ENCODE measurements at places on chromosomes 13 and 19. TPM values are rescaled to one million over a fixed set of nuclear protein-coding genes. Genes with fewer than 3 reads are reported as not detected.

DNA sequence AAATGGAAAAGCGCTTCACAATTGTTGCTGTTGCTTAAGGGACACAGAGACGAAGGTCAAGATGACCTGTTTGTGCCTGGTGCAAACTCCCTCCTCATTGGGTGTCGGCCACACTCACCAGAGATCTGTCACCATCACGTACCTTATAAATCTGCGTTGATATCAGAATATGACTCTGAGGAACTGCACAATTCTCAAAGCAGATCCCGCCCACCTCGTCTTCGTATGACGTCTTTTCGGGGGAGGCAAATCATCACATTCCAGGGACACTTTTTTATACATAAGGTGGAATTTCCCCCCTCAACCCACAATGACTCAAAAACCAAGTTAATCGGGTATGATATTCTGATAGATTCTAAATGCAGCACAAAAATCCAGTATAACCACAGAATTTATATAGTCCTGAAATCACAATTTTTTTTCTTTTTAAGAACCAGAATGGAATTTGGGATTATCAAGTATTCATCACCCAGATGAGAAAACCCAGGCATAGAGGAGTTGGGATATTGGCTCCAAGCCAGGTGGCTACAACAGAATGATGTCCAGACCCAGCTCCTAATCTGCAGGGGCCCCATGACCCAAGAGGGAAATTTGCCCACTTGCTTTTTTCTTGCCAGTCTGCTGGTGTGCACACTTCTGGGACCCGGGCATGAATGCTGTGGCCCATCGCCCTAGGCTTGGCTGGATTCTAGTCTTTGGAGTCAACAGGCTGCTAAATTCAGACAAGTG, 50.6 kb upstream of the MTIF3 start:
- no peak for DNase-seq

DNA sequence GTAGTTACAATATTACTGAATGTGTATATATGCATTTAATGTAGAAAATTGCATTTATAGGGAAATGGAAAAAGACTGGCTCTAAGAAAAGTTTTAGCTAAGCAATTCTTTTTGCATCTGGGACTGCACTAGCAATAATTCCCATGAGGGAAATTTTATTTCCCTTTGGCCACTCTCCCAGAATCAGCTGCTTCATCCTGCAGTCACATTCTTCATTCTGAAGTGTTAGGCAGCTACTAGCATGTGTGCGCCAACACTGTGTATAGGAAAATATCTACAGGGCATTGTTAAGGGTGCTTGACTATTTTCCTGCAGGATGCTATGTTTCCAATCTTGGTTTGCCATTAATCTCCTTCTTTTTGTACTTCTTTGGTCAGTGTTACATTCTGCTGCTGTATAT, 312.8 kb upstream of the PCDH20 start:
- DNase-seq: peak; percentile 6

DNA sequence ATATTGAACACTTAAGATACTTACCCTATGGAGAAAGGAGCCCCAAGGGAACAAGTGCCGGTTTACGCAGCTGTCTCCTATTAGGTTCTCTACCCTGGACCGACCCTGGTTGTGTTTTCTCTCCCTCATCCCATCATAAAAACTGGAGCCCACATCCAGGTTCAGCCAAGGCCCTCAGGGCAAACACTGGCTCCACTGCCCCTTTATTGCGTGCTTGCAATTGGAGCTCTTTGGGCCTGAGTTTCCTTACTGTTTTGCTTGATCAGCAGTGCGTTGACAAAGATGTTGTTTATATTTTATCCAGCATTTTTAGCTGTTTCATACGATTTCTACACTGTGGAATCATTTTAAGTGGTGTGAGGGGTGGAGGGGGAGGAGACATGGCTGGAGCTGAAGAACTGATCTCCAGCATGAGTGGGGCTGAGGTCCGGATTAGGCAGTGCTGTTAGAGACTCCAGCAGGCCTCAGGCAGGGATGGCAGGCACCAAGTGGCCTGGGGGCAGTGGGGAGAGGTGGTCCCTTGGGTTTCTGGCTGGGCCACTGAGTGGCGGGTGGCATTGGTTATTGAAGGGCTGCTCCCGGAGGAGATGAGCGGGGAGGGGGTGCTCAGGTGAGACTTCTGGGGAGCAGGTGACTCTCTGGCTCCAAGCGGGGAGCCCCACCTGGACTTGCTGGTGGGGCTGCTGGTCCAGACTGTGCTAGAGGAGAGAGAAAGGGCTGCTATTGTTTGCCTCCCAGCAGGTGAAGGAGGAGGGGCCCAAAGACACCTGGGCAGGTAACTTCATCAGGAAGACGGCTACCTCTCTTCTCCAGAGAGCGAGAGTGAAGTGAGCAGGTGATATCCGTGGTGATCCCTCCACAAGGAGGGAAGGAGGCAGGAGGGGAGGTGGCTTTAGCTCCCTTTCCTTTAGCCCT, 62.4 kb upstream of the RNF113B start:
- DNase-seq: no peak

GRCh38 chr19:42521346-42522030, 6.8 kb downstream of the CEACAM1 start:
- DNase-seq: no peak

DNA sequence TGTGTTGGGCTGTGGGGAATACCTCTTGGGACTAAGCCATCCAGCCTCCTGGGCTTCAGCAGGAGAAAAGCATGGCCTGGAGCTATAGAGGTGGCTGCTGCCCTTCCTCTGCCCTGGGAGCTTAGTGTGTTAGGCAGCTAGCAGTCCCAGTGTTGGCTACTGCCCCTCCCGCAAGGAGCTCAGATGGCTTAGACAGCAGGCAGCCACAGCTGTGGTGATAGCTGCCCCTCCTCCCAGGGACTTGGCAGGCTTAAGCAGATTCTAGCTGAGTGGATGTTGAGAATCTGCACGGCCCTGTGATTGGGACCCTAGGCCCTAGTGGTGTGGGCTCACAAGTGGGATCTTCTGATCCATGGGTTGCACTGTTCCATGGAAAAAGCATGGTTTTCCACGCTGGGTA, 264.5 kb downstream of the TDRD3 start:
- DNase-seq: no peak

- no peak for DNase-seq
These were observed 119.6 kb downstream of the RFC3 start for GRCh38 chr13:33937373-33938098.

DNA sequence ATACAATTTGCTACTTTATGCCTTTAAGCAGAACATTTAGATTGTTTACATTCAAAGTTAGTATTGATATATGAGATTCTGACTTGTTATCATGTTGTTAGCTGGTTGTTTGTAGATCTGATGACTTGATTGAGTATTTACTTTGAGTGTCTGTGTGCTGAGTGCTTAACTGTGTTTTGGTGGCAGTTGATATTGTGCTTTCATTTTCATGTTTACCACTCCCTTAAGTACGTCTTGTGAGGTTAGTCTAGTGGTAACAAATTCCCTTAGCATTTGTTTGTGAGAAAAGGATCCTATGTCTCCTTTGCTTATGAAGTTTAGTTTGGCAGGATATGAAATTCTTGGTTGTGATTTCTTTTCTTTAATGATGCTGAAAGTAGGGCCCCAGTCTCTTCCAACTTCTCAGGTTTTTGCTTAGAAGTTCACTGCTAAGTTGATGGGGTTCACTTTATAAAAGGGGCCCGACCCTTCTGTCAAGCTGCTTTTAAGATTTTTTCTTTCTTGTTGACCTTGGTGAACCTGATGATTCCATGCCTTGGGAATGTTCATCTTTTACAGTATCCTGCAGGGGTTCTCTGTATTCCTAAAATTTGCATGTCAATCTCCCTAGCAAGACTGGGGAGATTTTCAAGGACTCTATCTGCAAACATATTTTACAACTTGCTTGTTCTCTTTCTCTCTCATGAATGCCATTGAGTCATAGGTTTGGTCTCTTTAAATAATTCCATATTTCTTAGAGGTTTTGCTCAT, 1095.4 kb upstream of the PCDH20 start:
- DNase-seq: no peak

The ZNF135 gene
- total RNA-seq: 0.87 TPM

The PSG3 gene
- total RNA-seq: not detected

The ZNF208 gene
- total RNA-seq: not detected

The PEAK3 gene
- total RNA-seq: not detected

The ZFR2 gene
- not detected for total RNA-seq

The BSG gene
- total RNA-seq: 702 TPM
